ENCODE measurements at places on chromosomes 6 and 20. TPM values are rescaled to one million over a fixed set of nuclear protein-coding genes. Genes with fewer than 3 reads are reported as not detected.

The CDSN gene
- total RNA-seq = not detected

The ERVFRD-1 gene
- not detected for total RNA-seq

The DPPA5 gene
- total RNA-seq = not detected

The EPPIN gene
- total RNA-seq = not detected

The TRIM31 gene
- total RNA-seq = 0.12 TPM

The RAET1L gene
- total RNA-seq = not detected

The TRIM40 gene
- total RNA-seq = not detected

DNA sequence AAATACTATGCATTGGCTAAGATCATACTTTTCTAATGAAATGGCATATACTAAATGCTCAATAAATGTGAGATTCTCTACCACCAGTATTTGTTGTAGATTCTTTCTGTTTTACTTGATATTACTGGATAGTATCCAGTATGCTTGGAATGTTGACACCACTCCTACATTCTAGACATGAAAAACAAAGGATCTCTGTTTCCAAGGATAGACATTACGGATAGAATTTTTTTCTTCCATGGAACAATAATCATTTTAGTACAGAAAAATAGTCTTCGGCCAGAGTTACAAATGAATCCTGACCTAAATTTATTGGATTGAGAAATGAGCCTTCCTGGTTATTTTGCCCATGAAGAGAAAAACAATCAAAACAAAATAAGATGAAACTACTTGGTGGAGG, 258.2 kb upstream of the NT5E start:
- no peak for DNase-seq

DNA sequence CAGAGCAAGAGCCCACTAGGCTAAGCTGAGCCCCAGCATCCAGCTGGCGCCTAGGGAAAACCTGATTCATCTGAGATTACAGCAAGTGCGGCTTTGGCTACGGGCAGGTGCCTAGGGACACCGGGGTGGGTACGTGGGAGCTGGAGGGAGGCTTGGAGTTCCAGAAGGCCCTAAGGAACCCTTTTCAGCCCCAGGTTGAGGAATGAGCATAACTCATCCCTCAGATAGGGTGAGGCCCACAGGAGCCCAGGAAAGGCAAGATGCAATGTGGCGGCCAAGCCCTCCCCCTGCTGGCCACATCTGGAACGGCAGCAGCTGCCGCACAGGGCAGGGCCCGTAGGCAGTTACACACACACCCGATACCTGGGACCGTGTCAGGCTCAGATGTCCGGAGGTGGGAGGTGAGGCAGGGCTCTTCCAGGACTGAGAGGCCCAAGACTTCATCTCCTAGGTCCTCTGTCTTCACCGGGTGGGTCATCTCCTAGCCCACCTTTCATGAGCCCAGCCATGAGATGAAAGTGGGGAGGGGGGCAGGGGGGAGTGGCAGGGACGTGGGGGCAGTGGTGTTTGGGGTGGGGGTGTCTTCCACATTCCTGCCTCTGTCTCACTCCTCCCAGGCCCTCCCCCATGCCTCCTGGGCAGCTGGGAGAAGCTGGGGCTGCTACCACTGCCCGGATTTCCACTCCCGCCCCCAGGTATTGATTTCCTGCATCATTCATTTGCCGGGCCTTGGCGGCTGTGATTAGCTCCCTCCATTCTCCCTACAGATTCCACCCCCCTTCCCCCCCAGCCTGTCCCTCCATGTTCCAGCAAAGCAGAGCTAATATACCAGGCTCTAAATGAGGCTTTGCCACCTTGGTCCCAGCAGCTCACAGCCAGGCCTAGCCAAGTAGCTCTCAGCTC, 5.5 kb downstream of the MDGA1 start:
- peak; percentile 59 for DNase-seq

DNA sequence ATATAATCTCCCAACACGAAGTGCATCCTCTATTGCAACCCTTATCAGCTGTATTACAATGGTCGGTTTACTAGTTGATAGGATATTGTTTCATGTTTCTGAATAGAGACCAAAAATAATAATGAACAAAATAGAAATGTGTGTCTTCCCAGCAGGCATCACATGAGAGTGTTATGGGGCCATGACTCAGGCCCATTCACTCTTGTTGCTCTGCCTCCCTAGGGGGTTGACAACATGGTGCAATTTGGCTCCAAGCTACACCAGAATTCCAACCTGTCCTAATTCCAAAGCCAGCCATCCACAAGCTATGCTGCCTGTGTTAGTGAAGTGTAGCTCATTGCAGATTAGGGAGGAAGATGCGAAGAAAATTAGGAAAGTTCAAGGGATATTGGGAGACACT, 13.1 kb upstream of the SAYSD1 start:
- DNase-seq = no peak

GRCh38 chr20:15248618-15249395, 911.4 kb upstream of the FLRT3 start:
- no peak for DNase-seq

- no peak for DNase-seq
Measured at GRCh38 chr20:8633366-8633765, 435.5 kb upstream of the PLCB4 start.

DNA sequence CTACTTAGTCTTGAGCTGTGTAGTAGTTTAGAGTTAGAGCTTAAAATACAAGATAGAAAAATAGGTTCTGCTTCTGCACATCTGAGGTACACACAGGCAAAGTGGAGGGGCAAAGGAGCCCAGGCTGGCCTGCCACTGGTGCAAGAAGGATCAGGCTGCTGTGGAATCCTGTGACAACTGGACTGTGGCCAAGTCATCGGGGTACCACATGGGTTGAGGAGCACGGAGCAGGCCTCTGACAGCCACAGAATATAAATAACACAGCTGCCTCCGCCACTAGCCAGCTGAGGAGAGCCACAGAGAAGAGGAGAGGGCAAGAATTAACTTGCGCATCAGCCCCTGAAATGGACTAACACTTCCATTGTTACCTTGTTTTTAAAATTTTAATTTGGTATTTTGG, 206.0 kb upstream of the MARCKS start:
- DNase-seq = peak; percentile 22

GRCh38 chr6:159061805-159062563, 17.2 kb upstream of the TAGAP start:
- DNase-seq = no peak

GRCh38 chr20:60570481-60571277, 612.5 kb downstream of the CDH26 start:
- no peak for DNase-seq

DNA sequence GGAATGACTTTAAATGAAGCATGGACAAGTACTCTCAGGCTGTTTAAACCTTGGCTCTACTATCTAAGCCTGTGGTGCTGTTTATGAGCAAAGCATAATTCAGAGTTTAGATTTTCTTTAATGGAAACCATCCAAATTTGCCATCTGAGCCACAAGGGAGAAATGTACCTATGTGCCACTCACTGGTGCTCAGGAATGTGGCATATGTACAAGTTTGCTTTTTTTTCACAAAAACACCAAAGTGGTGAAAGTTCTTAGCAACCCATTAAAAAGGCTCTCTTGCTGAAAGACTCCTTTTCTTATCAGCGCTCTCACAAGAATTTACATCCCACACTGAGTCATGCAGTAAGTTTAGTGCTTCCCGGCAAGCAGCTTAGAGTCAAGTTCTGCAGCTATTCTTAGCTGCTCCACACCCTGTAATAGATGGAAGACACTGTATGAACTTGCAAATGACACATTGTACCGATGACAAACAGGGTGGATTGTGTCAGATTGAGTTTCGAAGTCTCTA, 57.3 kb upstream of the MLIP start:
- DNase-seq = peak; percentile 98

GRCh38 chr20:48678421-48678820, 149.4 kb downstream of the PREX1 start:
- no peak for DNase-seq

- DNase-seq = no peak
Measured at GRCh38 chr20:3239026-3239866, at the start of gene SLC4A11. Gene SLC4A11, minus strand, starts transcription at chr20:3239190. Its CDS starts 53 bp downstream, at chr20:3239137.

GRCh38 chr20:32050851-32051556, 1.0 kb upstream of the HCK start:
- DNase-seq = no peak

DNA sequence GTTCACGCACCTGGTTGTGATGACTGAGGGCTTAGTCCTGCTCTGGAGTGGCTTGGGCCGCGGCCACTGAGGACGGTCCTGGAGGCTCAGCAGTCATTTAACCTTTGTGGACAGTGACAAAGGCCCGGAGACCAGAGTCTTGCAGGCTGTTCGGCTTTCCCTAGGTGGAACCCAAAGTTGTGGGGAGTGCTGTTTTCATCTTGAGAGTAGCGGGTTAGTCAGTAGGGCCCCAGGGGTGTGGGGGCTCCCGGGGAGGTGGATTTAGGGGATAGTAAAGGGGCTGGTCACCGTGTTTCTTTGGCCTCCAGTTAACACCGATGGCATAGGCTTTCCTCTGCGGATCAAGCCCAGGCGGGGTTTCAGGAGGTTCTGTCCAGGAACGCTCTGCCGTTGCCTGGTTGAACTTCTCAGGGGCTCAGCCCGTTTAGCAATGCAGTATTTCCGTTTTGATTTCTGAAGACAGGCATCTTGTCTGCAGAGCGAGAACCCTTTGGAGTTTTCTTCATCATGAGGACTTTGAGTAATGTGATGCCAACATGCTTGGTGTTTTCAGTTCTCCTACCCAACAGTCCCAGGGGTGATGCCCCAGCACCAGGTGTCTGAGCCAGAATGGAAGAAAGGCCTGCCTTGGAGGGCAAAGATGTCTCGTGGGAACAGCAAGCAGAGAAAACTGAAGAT, 31.8 kb downstream of the ZNF831 start:
- no peak for DNase-seq

GRCh38 chr6:151676460-151676945, 131.0 kb upstream of the ESR1 start:
- no peak for DNase-seq

DNA sequence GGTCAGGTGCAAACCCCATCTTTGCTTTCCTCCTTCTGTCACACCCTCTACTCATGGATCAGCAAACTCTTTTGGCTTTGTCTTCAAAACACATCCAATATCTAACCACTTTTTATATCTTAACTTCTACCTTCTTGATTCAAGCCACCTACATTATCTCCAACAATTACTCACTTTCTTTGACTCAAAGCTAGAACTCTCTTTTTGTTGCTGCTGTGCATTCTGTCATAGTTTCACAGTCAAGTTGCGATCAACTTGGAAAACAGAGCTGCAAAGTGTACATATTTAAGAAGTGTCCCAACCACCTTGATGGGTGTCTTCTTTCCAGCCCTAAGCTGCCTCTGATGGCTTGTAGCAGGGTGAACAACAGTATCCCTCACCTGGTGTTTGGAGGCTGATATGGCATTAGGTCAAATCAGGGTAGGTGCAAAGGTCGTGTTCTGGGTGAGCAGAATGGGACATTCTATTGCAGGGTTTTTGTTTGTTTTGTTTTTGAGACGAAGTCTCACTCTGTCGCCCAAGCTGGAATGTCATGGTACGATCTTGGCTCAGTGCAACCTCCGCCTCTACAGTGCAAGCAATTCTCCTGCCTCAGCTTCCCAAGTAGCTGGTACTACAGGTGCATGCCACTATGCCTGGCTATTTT, 43.4 kb upstream of the RALGAPA2 start:
- no peak for DNase-seq

DNA sequence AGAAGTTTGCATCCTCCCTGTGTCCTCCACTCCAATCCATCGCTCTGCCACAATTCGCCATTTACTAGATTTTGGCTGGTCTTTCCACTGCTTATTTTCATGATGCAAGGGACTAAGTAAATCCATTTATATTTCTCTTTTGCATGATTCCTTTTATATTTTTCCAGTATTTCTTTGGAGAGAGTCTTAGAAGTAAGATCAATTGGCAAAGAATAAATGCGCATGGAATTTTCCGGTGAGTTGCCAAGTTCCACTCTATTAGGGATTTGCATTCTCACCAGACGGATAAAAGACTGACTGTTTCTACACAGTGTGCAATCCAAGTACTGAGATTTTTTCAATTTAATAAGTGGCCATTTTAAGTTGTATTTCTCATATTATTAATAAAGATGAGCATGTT, 91.7 kb upstream of the PHACTR3 start:
- no peak for DNase-seq

Measured in H4 (cell line).